ENCODE measurements at places on chromosomes 12 and 14.

- no peak for DNase-seq
These were observed 17.2 kb downstream of the PLEKHG3 start for GRCh38 chr14:64721391-64721791.

DNA sequence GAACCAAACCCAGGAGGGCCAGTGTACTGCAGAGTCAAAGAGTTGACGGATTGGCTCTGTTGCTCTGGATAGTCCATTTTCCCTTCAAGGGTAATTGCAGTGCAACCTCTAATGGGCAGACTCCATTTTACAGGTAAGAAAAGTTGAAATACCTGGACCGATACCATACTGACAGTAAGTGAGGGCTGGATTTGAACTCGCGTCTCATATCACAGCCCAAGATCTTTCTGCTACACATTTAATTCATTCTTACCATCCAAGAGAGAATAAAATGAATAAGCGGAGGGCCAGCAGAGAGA lies 356 bp upstream of the ZC3H14 start:
- DNase-seq = no peak

DNA sequence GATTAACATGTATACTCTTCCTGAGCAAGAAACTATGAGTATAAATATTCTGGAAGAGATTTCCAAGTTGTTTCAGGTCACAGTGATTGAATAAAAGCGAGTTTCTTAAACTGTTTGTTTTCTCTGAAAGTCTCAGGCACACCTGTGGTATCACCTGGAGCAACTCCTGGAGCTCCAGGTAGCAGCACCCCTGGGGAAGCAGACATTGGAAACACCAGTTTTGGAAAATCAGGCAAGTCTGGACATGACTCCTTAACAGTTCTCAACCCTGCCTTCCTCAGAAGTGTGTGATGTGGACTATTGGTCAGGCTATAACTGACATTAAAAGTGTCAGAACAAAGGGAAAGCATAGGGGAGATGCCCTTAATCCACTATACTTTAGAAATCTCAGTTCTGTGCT lies 217.6 kb upstream of the CNTN1 start:
- no peak for DNase-seq

GRCh38 chr14:90585106-90585505 lies 188.3 kb downstream of the CALM1 start:
- no peak for DNase-seq

DNA sequence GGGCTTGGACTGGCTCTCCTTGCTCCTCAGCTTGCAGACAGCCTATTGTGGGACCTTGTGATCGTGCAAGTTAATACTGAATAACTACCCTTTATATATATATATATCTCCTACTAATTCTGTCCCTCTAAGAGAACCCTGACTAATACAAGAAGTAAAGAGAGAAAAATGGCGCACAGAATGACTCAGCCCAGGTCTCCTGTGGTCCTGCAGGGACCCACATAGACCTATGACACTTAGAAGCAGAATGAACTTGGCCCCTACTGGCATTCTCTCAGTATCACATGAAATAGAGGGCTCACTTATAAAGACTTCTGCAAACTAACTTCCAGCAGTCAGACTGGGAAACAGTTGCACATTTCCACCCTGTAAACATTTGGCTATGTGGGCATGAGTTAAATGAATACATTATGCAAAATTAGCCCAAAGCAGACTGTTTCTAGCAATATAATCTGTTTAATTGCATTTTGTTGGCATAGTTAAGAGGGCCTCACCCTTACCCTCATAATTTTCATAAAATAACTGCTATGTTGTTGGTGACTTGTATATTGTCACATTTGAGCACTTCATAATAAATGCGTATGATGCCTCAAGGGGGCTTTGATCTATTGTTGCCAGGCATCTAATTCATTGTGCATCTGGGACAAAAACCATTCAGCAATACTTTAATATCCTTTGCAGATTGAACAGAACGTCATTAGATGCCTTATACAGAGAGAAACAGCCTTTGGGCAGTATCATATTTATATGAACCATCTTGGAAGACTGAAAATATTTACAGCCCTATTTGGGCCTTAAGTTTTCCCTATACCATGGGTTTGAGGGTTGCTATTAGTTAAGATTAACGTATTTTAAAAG lies 349.7 kb upstream of the DIO2 start:
- no peak for DNase-seq

- DNase-seq = no peak
These were observed 32.3 kb upstream of the INF2 start for GRCh38 chr14:104657101-104657524.

DNA sequence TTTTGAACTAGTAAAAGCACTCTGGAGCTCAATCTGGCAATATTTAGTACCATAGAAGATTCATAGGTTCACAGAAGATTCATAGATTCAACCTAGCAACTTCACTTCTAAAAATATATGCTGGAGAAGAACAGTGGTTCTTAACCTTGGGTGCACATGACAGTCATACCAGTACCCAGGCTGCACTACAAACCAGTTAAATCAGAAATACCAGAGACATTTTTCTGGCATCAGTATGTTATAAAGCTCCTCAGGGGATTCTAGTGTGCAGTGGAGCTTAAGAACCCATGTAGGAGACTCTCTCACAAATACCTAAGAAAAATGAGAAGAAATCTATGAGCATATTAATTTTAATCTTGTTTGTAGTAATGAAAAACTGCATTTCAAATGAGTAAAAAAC lies 46.6 kb downstream of the CNTN1 start:
- DNase-seq = no peak

GRCh38 chr12:52130711-52131110 lies 51.2 kb downstream of the SMIM41 start:
- DNase-seq = no peak

- DNase-seq = no peak
These were observed 112.0 kb upstream of the TMCC3 start for GRCh38 chr12:94762259-94762942.

DNA sequence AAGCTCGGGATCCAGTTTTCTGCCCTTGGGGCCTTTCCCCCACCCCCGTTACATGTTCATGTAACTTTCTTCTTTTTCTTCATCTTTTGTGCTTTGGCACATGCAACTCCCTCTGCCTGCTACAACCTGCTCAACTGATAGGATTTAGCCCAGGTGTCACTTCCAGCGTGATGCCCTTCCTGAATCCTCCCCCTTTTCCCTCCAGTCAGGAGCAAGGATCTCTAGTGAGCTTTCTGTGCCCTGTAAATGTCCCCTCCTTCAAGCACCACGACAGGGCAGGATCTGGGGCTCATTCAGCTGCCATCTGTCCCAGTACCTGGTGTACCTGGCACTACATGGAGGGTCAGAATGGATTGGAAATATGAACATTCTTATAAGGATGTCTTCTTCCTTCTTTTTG lies 15.3 kb downstream of the PELI2 start:
- DNase-seq = no peak

DNA sequence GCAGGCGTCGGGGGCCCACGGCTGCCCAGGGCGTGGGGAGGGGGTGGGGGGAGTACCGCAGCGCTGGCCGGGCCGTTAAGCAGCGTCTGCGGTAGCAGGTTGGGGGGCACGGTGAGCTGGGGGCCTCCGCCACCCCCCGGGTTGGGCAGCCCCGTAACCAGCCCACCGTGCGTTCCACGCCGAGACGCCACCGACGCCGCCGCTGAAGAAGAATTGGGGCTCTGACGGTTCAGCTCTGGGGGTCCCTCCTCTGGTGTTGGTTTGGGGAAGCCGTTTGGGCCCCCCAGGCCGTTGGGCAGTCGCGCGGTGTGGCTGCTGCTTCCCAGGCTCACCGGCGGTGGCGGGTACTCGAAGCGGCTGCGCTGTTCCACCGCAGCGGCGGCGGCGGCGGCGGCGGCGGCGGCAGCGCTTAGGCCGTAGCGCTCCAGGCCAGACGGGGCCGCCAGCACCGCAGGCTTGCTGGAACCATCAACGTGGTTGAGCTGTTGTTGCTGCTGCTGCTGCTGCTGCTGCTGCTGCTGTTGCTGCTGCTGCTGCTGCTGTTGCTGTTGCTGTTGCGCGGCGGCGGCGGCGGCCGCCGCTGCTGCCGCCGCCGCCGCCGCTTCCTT lies 1.5 kb downstream of the IRF2BPL start:
- DNase-seq = no peak

DNA sequence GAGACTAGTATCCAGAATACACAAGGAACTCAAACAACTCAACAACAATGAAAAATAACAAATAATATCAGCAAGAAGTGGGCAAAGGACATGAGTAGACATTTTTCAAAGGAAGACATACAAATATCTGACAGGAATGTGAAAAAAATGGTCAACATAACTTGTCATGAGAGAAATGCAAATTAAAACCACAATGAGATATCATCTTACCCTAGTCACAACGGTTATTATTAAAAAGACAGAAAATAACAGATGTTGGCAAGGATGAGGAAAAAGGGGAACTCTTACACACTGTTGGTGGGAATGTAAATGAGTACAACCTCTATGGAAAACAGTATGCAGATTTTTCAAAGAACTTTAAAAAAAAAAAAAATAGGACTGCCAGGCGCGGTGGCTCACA lies 20.4 kb downstream of the VWF start:
- no peak for DNase-seq

GRCh38 chr12:125470838-125471783 lies 405.9 kb downstream of the AACS start:
- no peak for DNase-seq

DNA sequence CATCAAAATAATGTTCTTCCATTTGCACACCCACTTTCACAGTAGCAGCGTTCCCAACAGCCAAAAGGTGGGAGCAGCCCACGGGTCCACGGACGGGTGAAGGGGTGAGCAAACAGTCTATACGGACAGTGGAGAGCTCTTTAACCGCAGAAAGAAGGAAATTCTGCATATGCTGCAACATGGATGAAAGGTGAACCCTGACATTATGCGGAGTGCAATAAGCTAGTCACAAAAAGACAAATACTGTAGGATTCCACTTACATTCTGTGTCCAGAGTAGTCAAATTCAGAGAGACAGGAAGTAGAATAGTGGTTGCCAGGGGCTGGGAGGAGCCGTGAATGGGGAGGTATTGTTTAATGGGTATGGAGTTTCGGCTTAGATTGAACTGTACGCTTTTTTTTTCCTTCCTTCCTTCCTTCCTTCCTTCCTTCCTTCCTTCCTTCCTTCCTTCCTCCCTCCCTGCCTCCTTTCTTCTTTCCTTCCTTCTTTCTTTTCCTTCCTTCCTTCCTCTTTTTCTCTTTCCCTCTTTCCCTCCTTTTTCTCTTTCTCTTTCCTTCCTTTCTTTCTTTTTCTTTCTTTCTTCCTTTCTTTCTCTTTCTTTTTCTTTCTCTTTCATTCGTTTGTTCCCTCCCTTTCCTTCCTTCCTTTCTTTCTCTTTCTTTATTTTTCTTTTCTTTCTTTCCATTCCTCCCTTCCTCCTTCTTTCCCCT lies 15.8 kb upstream of the ANKRD9 start:
- DNase-seq = no peak

DNA sequence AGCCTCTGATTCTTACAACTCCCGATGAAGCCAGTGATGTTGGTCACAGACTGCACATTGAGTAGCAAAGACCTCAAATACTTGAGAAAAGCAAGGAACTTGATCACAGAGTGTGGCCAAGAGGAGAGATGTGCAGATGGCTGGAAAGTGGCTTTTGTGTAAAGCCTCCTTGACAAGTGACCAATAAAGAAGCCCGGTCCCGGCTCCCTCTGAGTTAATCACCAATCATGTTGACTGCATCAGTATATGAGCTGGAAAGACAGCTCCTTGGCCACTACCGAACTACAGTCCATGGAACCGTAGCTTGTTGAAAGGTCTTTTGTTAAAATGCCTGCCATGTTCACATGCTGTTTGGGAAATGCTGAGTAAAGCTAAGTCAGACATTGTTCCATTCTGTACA lies 23.7 kb upstream of the SERPINA6 start:
- DNase-seq = no peak

GRCh38 chr14:96264853-96265252 lies 8.8 kb downstream of the BDKRB1 start:
- no peak for DNase-seq
